ENCODE measurements at places on chromosomes 11 and 22.

DNA sequence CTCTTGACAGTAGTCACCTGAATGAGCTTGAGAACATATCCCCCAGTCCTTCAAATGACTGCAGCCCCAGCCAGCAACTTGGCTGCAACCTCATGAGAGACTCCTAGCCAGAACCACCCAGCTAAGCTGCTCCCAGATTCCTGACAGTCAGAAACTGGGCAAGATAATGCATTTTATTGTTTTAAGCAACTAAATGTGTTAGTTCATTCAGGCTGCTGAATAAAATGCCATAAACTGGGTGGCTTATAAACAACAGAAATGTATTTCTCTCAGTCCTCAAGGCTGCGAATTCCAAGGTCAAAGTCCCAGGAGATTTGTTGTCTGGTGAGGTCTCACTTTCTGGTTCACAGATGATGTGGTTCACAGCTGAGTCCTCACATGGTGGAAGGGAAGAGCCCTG lies 5.8 kb upstream of the PAMR1 start:
- no peak for DNase-seq

DNA sequence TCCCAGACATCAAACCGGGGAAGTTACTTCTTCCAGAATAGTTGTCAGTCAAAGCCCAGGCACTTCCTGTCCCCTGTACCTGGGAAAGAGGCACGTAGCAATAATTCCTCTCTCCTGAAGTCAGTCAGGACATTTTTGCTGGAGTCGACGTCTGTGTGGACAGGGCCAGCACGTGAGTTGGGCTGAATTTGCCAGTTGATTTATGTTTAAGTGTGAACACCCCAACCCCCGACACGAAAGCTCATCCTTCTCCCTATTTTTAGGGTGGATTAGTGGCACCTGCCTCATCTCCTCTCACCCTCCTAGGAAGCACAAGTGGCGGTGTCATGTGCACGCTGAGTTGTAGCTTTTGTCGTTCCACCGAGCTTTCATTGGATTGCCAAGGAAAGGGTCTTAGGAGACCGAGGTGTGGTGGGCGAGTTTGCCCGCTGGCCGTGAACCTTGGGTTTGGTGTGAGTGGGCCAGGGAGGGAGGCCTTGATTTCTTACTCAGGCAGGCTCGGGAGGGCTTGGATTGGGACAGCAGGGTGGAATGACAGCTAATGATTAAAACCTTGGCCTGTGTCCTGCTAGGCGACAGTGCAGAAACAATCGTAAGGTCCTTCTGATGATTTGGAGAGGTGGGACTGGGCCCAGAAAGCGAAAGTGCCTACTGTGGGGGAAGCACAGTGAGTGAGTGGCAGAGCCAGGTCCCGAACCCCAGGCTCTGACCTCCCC lies 87.0 kb upstream of the CRYBB3 start:
- DNase-seq = no peak

GRCh38 chr11:65932558-65932919 lies 12.7 kb upstream of the TSGA10IP start:
- no peak for DNase-seq

GRCh38 chr11:17020831-17021230 lies 6.6 kb upstream of the PLEKHA7 start:
- DNase-seq = no peak
